A549 treated with AZD2906 at 1 μM for 4 hours (cell line): ENCODE measurements at places on chromosomes 1 and 21. TPM values are rescaled to one million over a fixed set of nuclear protein-coding genes. Genes with fewer than 3 reads are reported as not detected.

TNFRSF4 gene
- total RNA-seq = 0.13 to 0.34 TPM (median 0.20 TPM) in 4 of 5 replicates, not detected in the other

LPAR3 gene
- 0.20 to 0.40 TPM (median 0.34 TPM) in 5 replicates for total RNA-seq

PRAMEF8 gene
- not detected in 5 replicates for total RNA-seq

PGBD5 gene
- total RNA-seq = 0.23 to 0.52 TPM (median 0.34 TPM) in 5 replicates

NCF2 gene
- total RNA-seq = 1.2 to 2.5 TPM (median 1.5 TPM) in 5 replicates

CLK2 gene
- 19.6 to 28.0 TPM (median 23.6 TPM) in 5 replicates for total RNA-seq

SNIP1 gene
- total RNA-seq = 10.6 to 16.0 TPM (median 15.4 TPM) in 5 replicates

BARHL2 gene
- not detected in 5 replicates for total RNA-seq

LCE3E gene
- total RNA-seq = 0.12 to 0.24 TPM (median 0.20 TPM) in 4 of 5 replicates, not detected in the other

CD34 gene
- total RNA-seq = 0.02 to 0.06 TPM in 2 of 5 replicates, not detected in the others

KMO gene
- 0.51 to 1.2 TPM (median 0.98 TPM) in 5 replicates for total RNA-seq

CRNN gene
- not detected in 5 replicates for total RNA-seq

DCST1 gene
- 0.05 to 0.07 TPM in 2 of 5 replicates, not detected in the others for total RNA-seq

NAV1 gene
- 4.2 to 7.5 TPM (median 6.0 TPM) in 5 replicates for total RNA-seq

PBXIP1 gene
- 13.5 to 15.9 TPM (median 14.6 TPM) in 5 replicates for total RNA-seq

GGPS1 gene
- total RNA-seq = 15.8 to 21.3 TPM (median 17.1 TPM) in 5 replicates

GLIS1 gene
- 0.02 to 0.07 TPM (median 0.06 TPM) in 5 replicates for total RNA-seq

AMY1B gene
- total RNA-seq = not detected in 5 replicates
